CD4-positive, alpha-beta T cell treated with Interleukin-1 beta for 1 hour (primary cell): ENCODE measurements at places on chromosomes 6 and 20.

- DNase-seq, result no peak
Observed at GRCh38 chr6:1601158-1602048, 8.3 kb upstream of the FOXC1 start.

DNA sequence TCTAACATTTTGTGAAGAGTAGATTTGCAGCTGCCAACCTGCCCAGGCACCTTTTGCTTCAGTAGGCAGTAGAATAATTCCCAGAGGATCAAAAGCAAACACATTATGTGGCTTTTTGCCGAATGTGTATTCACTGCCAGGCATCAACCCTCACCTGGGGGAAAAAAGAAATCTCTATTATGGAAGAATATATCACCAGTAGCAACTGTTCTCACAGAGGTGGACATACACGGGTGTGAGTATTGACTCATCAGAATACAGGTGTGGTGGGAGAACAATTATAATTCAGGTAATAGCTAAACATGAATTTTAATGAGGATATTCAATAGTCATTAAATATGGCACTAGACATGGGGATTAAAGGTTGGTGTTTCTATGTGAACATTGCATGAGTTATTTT is 910.7 kb downstream of the TFAP2A start:
- DNase-seq, result no peak

- DNase-seq, result no peak
Observed at GRCh38 chr20:36540551-36541211, 638 bp upstream of the MYL9 start.

DNA sequence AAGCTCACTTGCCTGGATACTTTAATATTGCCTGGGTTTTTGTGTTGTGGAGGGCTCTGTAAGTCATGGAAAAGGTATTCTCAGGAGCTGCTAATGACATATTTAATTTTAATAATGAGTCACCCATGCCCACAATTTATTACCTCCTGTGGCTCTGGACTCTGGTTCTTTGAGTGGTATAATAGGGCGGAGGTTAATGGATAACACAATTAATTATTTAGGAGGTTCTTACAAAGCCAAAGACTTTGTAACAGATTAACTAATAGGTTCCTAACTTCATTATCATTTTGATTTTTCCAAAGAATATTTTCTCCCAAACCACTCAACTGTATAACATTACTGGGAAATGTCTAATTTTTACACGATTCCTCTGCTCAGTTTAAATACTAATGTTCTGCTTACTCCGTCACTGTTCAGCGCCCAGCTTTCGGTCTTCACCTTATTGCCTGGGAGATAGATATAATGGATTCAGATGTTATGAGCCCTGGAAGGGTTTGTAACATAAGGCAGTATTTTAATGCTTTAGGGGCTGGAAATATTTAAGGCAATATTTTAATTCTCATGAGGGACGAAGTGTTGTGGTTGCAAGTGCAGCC is 29.4 kb downstream of the PHACTR3 start:
- no peak for DNase-seq

DNA sequence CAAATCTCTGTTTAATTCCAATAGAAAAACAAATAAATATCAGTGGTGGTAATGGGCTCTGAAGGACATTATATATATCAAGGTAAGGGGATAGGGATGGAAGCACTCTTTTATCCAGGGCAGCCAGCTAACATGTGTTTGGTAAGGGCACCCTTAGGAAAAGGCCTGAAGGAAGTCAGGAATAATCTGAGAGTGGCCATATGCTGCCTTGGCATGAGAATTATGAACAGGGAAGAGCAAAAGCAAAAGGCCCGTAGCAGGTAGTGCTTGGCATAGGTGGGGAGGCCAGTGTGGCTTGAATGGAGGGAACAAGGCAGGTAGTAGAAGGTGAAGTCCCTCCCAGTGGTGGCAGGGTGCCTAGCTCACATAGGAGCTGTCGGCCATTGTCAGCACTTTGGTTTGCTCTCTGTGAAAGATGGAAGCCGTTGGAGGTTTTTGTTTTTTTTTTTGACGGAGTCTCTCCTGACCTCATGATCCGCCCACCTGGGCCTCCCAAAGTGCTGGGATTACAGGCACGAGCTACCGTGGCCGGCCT is 39.6 kb upstream of the CSE1L start:
- DNase-seq, result no peak

- peak; percentile 53 for DNase-seq
Observed at GRCh38 chr6:41546475-41546865, 289 bp downstream of the FOXP4 start.

DNA sequence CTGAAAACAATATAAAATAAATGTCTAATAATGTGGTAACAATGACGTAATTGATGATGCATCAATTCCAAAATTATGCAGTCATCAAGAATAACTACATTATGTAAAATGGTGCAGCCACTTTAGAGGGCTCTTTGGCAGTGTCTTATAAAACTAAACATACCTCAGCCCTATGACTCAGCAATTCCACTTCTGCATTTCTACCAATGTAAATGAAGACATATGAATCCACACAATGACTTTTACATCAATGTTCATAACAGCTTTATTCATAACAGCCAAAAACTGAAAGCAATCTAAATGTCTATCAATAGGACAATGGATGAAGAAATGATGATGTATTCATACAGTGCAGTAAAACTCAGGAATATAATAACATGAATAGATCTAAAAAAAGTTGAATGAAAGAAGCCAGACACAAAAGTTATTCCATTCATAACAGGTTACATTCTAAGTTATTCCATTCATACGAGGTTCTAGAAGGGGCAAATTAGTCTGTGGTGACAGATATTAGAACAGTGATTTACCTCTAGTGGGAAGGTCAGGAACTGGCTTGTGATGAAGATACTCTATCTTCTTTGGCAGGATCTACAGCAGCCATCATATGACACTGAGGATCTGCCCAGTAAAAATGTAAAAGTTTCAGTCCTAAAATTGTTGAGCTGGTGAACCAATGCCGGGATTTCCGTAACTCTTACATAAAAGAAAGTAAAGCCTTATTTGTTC is 396.1 kb downstream of the PLCB1 start:
- no peak for DNase-seq

DNA sequence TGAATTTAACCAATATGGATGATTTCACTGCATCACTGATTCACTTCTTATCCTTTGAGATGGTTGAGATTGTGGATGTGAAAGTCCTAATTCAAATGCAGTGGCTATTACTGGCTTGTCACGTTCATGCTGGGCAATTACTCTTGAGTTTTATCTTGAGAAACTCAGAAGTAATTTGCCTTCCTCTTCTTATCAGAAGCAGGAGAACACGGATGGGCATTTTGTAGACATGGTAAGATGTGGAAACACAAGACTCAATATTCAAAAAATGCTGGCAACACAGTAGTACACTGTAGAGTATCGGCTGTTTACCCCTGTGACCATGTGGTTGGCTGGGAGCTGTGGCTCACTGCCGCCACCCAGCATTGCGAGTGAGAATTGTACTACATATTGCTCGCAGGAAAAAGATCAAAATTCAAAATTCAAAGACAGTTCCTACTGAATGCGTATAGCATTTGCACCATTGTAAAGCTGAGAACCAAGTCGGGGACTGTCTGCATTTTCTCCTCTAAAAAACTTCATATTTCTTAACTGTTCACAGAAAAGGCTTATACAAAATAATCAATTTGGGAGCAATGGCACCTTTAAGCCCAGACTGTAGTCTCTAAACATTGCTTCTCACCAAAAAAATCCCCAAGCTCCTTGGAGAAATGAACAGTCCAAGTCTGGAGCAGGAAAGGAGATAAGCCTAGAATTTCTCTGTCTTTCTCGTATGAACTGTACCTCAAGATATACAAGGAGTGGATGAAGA is 61.9 kb upstream of the ELOVL5 start:
- peak; percentile 72 for DNase-seq

- no peak for DNase-seq
Observed at GRCh38 chr20:10047427-10047826, 12.6 kb downstream of the ANKEF1 start.

GRCh38 chr20:58111310-58112016 is 117.0 kb downstream of the ANKRD60 start:
- no peak for DNase-seq

DNA sequence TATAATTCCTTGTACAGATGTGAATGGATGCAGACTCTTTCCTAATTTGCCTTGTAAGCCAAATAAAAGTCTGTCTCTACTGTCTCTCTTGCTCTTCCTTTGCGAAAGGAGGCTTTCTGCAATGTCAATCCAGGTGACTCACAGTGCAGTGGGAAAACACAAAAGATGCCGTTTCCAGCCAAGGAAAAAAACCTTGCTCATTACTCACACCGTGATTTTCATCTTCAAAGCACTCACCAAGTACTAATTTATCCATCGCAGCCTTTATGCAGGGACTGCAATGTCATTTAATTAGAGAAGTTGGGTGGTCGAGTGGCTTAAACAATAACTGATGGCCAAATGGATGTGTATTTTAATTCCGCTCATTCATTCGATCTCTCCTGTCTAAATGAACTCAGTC is 23.8 kb downstream of the SAYSD1 start:
- DNase-seq, result no peak
